C1 segment of cervical spinal cord (tissue), 14 donors: ENCODE measurements at places on chromosomes 2 and 18.

DNA sequence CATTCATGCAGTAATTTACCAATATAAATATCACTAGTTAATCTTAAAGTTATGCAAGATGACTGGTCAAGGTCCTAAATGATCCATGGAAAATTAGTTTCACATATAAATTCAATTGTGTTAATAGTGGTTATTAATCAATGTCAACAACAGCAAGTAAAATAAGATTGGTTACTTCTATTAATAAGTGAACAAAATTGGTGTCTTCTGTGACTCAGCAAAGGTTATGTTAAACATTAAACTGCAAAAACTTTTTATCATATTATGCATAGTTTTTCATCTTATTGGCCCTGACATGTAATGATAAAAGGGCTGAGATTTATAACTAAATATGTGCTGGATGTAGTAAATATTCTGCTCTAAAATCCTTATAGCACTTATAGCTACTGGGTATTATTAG is 359.0 kb upstream of the UBE2E3 start:
- DNase-seq = no peak

GRCh38 chr2:140275427-140275826 is 1495.2 kb upstream of the NXPH2 start:
- no peak for DNase-seq

- no peak for DNase-seq
These were observed 234.7 kb downstream of the ATAD2B start for GRCh38 chr2:23692263-23692662.

GRCh38 chr18:54871231-54871630 is 43.0 kb downstream of the RAB27B start:
- no peak for DNase-seq
